ENCODE measurements at places on chromosomes 7 and 10.

GRCh38 chr10:110918269-110918642, 724 bp downstream of the BBIP1 start:
- DNase-seq, result peak; percentile 85

DNA sequence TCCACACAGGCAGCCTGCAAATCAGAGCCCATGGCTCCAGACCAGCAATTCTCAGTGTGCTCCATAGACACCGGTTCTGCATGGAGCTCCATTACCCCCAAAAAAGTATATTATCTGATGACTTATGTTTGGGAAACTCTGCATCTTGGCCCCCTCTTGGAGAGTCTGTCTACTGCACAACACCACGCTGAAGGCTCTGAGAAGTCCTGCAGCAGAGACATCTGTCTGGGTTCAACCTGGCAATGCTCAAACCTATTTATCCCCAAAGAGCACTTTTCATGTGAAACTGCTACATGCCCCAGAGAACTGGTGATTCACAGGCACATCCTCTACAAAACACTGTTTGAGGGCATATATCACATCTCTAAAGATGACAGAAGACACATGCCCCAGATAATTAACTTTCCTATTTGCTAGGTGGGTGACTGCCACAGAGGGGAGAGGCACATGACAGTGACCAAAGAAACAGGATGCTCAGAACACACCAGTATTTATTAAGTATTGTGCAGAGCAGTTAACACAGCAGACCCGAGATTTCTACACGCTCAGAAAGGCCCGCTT, 83.8 kb downstream of the DLG5 start:
- no peak for DNase-seq

- peak; percentile 74 for DNase-seq
Observed at GRCh38 chr10:84156768-84157167, 16.8 kb upstream of the GPR15LG start.

DNA sequence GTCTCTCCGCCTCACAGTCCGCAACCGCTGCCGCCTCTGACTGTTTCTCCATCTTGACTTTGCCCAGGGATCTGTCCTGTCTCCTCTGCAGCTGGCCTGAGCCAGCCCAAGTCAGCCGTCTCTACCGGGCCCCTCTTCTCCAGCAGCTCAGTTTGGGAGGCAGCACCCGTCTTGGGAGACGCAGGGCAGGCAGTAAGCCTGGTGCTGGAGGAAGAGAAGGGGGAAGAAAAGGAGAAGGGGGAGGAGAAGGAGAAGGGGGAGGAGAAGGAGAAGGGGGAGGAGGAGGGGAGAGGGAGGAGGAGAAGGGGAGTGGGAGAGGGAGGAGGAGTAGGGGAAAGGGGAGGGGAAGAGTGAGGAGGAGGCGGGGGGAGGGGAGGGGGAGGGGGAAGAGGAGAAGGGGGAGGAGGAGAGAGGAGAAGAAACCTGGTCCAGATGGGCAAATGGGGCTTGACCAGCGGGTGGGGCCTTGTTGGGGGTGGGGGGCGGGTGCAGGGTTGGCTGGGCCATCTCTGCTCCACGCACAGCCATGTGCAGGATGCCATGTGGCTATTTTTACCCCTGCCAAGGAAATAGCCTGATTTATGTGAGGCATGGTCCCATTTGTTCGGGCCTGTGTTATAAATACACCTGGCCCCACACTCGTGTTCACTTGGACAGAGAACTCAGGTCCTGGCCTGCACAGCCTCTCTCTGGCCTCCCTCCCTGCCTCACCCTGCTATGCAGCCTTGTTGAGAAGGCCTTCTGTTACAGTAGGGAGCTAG, 35.9 kb upstream of the FZD9 start:
- no peak for DNase-seq

DNA sequence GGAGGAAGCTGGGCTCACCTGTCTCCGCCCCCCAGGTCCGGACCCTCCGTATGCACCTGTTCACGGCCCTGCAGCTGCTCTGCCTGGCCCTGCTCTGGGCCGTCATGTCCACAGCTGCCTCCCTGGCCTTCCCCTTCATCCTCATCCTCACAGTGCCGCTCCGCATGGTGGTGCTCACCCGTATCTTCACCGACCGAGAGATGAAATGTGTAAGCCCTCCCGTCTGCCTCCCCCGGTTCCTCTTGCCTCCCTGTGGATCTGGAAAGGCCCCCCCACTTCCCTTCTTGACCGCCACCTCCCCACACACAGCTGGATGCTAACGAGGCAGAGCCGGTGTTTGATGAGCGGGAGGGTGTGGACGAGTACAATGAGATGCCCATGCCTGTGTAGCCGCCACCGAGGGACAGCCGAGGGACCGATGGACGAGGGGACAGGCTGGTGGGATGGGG, 4.6 kb downstream of the FASTK start:
- DNase-seq, result no peak

- DNase-seq, result no peak
Observed at GRCh38 chr7:94643771-94644545, 12.0 kb downstream of the SGCE start.

DNA sequence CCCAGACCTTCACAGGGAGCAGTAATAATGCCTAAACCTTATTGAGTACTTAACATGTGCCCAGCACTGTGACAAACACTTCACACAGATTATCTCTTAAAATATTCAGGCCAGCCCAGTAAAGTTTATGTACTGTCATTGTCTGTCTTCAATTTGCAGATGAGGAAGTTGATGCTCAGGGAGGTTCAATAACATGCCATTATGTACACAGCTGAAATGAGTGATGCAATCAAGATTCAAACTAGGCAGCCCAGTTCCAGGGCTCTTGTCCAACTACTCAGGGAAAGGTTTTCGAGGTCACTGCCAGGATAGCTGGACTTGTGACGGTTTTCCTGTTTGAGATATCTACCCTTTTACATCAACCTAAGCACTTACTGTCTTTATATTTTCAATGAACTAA, 56.1 kb downstream of the AUTS2 start:
- DNase-seq, result no peak

GRCh38 chr7:113405296-113406056, 287.1 kb upstream of the SMIM30 start:
- DNase-seq, result no peak

GRCh38 chr7:143063741-143064140, 11.6 kb downstream of the OR6V1 start:
- DNase-seq, result no peak

DNA sequence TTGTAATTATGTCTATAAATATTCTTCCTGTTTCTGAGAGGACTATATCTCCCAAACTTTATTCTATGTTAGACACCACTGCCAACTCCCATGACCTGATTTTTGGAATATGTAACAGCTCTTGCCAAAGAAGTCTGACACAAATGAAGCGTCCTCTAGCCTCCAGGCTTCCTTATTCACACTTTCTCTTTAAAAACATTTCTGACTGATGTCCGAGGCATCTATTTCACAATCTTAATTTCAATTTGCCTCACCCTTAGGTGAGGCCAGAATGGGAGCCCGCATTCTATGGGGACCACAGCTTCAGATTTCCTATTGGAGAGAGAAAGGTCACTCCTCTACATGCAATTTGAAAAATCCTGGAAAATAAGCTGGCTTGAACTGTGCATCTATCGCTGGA, 873.2 kb downstream of the GATA3 start:
- DNase-seq, result no peak

- DNase-seq, result no peak
Observed at GRCh38 chr10:33376476-33376875, 42.0 kb upstream of the NRP1 start.

- DNase-seq, result no peak
Observed at GRCh38 chr7:95205665-95206225, 118.6 kb downstream of the PON1 start.

GRCh38 chr10:11472158-11472753, 139.2 kb downstream of the USP6NL start:
- DNase-seq, result peak; percentile 65

GRCh38 chr7:42902331-42902730, 9.5 kb downstream of the C7orf25 start:
- no peak for DNase-seq

DNA sequence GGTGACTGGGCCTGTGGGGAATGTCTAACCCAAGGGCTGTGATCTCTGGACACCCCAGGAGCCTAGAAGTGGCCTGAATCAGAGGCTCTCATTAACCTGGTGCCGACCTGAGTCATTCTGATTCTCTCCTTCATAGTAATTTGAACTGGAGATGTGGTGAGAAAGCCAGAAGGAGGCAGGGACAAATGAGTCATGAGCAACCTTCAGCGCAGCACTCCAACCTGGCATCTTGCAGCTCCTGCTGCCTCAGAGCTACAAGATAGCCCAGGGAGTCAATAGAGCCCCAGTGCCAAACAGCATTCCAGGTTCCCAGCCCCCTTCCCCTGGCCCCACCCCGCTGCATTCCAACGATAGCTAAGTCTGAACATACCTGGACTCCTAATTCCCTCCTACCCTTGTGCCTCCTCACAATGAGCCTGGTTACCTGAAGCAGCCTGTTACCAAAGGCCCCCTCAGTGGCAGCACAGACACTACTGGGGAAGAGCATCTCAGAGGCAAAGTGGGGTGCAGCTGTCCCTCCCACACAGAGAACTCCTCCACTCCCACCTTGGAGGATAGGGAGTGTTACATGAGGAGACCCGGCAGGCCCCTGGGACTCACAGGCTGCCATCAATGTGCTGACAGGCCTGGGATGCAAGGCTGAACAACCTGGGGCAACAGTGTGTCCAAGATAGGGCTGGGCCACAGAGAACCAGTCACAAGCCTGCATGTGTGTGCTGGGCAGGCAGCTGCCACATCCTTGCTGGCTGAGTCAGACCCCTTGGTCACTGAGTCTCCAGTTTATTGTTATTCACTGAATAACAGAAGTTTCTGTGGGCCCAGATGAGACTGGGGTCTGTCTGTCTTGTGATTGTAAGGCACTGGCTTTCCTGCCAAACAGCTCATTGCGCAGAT, 76.8 kb upstream of the LEP start:
- no peak for DNase-seq

GRCh38 chr7:38034062-38034908, 113.8 kb downstream of the EPDR1 start:
- no peak for DNase-seq

DNA sequence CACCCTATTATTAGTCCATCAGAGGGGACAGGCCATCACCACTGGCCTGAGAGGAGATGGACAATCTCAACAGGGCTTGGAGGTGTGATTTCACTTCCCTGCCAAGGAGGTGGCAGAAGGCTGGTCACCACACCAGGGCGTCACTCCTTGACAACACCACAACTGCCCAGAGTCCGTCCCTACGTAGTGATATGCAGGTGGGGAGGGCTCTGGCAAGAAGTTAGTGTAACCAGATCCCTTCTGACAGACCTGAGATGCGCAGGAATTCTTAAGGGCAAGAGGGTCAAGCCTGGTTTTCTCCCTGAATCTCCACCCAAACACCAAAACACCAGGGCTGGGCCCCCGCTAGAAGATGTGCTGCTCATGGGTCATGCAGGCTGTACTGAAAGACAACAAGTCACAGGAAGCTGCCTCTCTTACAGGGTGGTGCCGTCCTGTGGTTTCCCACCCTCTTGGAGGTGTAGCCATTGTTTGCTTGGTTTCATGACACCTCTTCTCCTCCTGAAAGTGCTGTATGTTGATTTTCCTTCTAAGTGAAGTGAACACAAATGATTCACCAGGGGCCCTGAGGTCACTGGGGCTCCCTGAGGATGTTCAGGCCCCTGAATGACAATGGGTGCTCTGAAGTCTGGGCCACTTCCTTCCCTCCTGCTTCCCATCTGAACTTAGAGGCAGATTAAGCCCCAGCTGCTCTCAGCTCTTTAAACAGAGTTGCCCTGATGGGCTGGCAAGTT, 27.1 kb downstream of the ATXN7L1 start:
- peak; percentile 35 for DNase-seq

DNA sequence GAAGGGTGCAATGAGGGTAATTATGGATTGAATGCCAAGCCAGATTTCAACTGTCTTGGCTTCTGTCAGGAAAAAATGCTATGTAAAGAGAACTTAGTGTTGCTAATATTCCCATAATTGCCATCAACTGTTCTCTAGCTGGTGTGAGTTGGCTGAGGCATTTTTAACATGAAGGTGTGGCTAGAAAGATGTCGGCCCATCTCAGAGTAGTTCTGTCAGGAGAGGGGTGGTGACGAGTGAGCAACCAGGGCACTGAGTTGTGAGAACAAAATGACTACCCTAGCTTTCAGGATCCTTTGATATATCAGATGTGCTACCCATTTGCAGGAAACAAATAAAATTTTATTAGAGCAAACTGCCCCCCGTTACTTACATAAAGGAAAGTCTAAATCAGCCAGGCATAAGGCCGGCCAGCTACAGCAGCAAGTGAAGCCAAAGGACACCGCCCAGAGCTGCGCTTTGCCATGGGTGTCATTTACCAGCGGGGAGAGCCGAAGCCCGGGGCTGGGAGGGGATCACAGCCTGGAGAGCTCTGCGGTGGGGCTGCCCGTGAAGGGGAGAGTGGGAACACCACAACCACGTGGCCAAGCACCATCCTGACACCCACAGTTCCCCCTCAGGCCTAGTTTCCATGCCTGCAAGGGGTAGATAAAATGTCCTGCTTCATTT, 141.4 kb downstream of the ICA1 start:
- no peak for DNase-seq

DNA sequence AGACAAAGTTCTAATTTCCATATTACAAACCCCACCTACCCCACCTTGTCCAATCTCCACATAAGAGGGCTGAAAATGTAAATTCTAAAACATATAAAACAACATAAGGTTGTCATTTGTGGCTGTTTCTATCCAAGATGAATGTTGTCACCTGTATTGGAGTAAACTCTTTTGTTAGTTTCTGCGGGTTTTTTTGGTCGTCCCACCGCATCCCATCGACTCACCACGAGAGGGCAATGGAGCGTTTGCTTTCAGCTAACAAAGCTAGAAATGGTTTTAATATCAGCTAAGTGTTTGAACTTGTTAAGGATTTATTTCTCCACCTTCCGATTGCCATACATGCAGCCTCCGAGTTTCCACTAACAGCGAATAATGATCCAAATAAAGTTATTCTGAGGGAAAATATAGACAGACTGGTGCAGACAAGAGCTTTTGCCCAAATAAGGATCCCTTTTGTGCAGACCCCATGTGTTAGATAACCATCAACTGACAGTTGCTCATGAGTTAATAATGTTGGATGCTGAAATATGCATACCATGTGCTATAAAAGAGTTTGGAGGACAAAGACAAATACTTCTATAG, 137.2 kb downstream of the ARID5B start:
- DNase-seq, result peak; percentile 89

- no peak for DNase-seq
Observed at GRCh38 chr7:101919363-101920115, 102.1 kb downstream of the CUX1 start.
